Neural progenitor cell (in vitro differentiated cells): ENCODE measurements at places on chromosomes 7 and 10. TPM values are rescaled to one million over a fixed set of nuclear protein-coding genes. Genes with fewer than 3 reads are reported as not detected.

The GRID1 gene
- total RNA-seq = 0.31 TPM in 1 of 2 replicates, not detected in the other

The NACAD gene
- total RNA-seq = 0.39 and 1.5 TPM in 2 replicates

The PIP4K2A gene
- 23.7 and 37.6 TPM in 2 replicates for total RNA-seq

The ENTPD1 gene
- total RNA-seq = 0.46 and 1.6 TPM in 2 replicates

DNA sequence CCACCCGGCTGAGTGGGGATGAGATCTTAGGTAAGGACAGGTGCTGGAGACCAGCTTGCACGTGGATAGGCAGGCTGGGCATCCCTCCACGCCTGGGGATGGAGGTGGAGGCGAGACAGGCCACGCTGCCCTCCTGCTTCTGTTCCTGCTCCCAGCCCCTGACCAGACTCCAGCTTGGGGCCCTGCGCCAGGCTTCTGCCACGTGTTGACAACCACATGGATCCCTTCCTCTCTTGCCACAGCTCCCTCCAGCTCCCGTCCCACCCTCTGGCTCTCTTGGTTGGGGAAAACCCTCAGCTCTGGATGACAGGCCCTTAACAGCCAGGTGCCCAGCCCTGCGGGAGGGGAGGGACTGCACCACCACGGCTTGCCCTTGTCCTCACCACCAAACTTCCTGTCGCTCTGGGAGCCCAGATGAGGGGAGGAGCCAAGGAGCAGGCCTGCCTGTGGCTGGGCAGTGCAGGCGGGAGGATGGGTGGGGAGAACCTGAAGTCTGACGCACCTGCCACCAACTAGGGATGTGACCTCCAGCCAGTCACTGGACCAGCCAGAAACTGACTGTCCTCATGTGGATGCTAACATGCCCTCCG is 36.0 kb downstream of the KCNH2 start:
- no peak for DNase-seq

DNA sequence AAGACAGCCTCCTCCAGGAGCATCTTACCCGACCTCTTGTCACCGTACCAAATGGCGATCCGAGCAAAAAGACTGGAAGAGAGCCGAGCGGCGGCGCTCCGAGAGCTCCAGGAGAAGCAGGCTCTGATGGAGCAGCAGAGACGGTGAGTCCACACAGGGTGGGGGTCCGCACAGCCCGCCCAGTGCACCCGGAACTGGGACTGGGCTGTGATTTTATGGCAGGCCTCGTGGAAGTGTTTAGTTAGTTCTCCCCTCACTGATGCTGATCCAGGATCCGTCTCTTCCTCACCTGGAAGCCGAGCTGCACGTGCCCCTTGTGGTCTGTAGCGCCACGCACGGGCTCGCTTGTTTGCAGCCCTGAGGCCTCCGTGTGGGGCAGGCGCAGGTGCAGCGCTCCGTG is 19.6 kb downstream of the LRRC27 start:
- no peak for DNase-seq

DNA sequence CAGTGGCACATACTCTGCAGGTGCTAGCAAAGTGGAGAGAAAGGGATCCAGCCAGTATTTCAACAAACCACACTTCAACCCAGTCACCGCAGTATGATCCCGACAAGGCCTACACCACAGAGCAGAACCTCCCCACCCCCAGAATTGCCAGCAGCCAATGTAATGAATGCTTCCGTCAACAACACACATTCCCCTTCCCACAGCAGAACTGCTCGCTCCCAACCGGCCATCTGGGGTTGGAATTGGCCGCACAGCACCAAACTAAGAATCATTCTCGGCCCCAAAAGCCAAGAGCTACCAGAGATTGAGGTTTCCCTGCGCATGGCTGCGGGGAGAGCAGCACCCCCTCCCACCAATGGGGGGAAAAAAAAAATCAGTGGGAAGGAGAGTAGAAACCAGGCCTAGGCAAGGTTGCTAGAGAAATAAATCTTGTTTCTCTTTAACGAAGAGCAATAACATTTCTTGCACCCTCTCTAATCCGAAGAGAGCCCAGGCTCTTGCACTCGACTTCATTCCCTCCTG is 1.1 kb downstream of the WASL start:
- peak; percentile 75 for DNase-seq

GRCh38 chr10:287814-288213 is 152.6 kb downstream of the ZMYND11 start:
- DNase-seq = peak; percentile 28

GRCh38 chr7:49174396-49174795 is 250.0 kb downstream of the CDC14C start:
- DNase-seq = no peak

GRCh38 chr10:124316326-124316725 is 102.4 kb downstream of the OAT start:
- no peak for DNase-seq
